GM23248 (cell line): ENCODE measurements at places on chromosomes 6 and 20.

DNA sequence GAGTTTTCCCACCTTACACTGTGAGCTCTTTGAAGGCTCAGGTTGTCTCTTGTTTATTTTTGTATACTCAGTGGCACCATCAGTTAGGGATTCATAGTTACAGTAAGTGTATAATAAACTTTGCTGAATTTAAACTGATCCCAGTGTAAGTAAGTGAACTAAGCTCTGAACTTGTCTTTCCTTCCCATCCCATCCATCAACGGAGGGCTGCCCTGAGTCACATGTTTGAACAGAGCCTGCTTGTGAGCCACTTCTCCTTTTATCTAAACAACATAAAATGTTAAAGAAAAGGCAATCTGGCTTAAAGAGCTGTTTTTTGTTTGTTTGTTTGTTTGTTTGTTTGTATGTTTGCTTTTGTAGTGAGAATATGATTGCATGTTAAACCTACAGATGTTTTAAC, 185.7 kb upstream of the MARCKS start:
- DNase-seq = no peak
- no peak overlapping the region for H3K27ac ChIP-seq
- H3K4me1 ChIP-seq = peaks cover 12% of the 10 kb centered on the region
- H3K36me3 ChIP-seq = no peaks in the 10 kb centered on the region

- H3K4me3 ChIP-seq = no peak overlapping the region
- no peak for DNase-seq
- no peaks in the 10 kb centered on the region for H3K36me3 ChIP-seq
- H3K27me3 ChIP-seq = no peaks in the 10 kb centered on the region
- H3K27ac ChIP-seq = no peak overlapping the region
These were observed 632.2 kb downstream of the HACE1 start for GRCh38 chr6:104227508-104227907.

DNA sequence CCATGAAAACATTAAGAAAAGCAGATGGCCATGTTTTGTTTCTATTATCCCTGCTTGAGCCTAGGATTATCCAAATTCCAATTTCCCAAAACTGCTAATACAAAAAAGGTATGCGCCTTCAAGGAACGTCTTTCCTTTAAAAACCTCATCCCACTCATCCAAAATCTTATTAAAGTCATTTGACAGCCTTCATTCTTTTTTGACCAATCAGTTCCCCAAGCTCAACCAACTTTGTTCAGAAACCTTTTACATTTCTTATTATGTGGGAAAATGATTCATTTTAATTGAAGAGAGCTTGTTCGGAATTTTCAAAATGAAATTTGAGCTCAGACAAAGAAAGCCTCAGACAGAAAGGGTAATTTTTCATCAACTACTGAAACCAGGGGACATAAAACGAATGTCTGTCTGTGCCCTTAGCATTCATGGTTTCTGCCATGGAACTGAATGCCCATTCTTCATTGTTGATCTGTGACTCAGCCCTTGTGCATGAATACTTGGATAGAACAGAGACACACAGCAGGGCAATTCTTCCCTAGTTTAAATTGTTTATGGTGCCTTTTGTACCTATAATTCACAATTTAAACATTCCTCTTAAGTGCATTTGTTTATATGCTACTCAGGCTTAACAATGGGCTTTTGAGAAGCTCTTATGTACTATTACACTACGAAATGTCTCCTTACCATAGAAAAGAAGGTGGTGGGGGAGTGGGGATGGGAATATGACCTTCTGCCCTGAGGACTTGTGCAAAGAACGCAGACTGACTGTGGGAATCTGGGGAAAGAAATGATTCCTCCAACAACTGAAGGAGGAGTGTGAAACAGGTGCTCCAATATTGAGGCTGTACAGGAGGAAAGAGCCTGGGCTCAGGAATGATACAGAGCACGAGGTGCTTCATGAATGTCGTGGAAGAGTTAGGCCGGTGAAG, 49.8 kb upstream of the ERVFRD-1 start:
- peaks cover 9% of the 10 kb centered on the region for H3K4me1 ChIP-seq
- no peak overlapping the region for H3K4me3 ChIP-seq
- no peaks in the 10 kb centered on the region for H3K36me3 ChIP-seq
- no peaks in the 10 kb centered on the region for H3K27me3 ChIP-seq
- DNase-seq = peak; percentile 48

GRCh38 chr20:59176812-59177211, 13.2 kb downstream of the ZNF831 start:
- no peaks in the 10 kb centered on the region for H3K4me1 ChIP-seq
- H3K4me3 ChIP-seq = no peak overlapping the region
- H3K36me3 ChIP-seq = no peaks in the 10 kb centered on the region
- H3K27ac ChIP-seq = no peak overlapping the region

DNA sequence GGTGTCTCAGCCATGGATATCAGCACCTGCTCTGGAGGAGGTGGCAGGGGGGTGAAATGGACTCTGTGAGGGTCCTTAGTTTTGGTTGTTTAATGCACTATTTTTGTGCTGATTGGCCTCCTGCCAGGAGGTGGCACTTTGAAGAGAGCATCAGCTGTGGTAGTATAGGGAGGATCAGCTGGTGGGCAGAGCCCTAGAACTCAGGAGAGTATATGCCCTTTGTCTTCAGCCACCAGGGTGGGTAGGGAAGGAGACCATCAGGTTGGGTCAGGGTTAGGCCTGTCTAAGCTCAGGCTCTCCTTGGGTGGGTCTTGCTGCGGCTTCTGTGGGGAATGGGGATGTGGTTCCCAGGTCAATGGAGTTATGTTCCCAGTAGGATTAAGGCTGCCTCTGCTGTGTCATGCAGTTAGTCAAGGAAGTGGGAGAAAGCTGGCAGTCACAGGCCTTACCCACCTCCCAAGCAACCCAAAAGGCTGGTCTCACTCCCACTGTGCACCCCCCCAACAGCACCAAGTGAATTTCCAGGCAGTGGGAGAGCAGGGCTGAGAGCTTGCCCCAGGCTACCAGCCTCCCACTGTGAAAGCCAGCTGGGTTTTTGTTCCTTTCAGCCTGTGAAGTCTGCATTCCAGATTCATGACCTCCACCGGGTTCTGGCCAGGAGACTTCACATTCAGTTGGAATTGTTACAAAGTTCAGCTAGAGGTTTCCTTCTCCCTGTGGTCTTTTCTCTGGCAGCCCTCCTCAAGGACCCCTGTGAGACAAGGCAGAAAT, 5.7 kb upstream of the OSTM1 start:
- DNase-seq = peak; percentile 79
- peaks cover 10% of the 10 kb centered on the region; the same call in 1 of the 2 replicates for H3K4me1 ChIP-seq
- no peaks in the 10 kb centered on the region for H3K27me3 ChIP-seq
- H3K36me3 ChIP-seq = no peaks in the 10 kb centered on the region

- H3K27me3 ChIP-seq = no peaks in the 10 kb centered on the region
- no peak for DNase-seq
- peak overlapping the region; percentile 30; the same call in 1 of the 2 replicates for H3K27ac ChIP-seq
- H3K4me3 ChIP-seq = no peak overlapping the region
- H3K36me3 ChIP-seq = peaks cover 65% of the 10 kb centered on the region
These were observed 3.3 kb downstream of the HSP90AB1 start for GRCh38 chr6:44250067-44250717.
